ENCODE measurements at places on chromosomes 2 and 18. TPM values are rescaled to one million over a fixed set of nuclear protein-coding genes. Genes with fewer than 3 reads are reported as not detected.

CHRNA1 gene
- 2.0 TPM for polyA plus RNA-seq

PIEZO2 gene
- polyA plus RNA-seq: 0.50 TPM

GRCh38 chr18:38796762-38797161, 1231.2 kb upstream of the CELF4 start:
- H3K4me3 ChIP-seq: no peak overlapping the region
- H3K27me3 ChIP-seq: no peaks in the 10 kb centered on the region
- no peaks in the 10 kb centered on the region for H3K4me1 ChIP-seq

- no peaks in the 10 kb centered on the region for H3K27me3 ChIP-seq
- no peaks in the 10 kb centered on the region for H3K36me3 ChIP-seq
- no peak for DNase-seq
- no peak overlapping the region for H3K4me3 ChIP-seq
- no peaks in the 10 kb centered on the region for H3K4me1 ChIP-seq
- H3K27ac ChIP-seq: no peak overlapping the region
Observed at GRCh38 chr2:119385466-119385865, 18.7 kb downstream of the DBI start.

DNA sequence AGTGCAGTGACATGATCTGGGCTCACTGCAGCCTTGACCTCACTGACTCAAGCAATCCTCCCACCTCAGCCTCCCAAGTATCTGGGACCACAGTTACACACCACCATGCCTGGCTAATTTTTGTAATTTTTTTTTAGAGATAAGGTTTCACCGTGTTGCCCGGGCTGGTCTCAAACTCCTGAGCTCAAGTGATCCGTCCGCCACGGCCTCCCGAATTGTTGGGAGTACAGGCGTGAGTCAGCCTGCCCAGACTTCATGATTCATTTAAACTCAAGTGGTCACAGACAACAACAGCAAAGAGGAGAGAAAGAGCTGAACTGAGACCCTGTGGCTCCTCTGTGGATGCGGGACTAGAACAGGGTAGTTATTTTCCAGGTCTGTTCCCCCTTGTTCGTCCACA, 83.0 kb downstream of the TSHZ1 start:
- DNase-seq: no peak
- no peak overlapping the region for H3K4me3 ChIP-seq
- H3K36me3 ChIP-seq: no peaks in the 10 kb centered on the region

DNA sequence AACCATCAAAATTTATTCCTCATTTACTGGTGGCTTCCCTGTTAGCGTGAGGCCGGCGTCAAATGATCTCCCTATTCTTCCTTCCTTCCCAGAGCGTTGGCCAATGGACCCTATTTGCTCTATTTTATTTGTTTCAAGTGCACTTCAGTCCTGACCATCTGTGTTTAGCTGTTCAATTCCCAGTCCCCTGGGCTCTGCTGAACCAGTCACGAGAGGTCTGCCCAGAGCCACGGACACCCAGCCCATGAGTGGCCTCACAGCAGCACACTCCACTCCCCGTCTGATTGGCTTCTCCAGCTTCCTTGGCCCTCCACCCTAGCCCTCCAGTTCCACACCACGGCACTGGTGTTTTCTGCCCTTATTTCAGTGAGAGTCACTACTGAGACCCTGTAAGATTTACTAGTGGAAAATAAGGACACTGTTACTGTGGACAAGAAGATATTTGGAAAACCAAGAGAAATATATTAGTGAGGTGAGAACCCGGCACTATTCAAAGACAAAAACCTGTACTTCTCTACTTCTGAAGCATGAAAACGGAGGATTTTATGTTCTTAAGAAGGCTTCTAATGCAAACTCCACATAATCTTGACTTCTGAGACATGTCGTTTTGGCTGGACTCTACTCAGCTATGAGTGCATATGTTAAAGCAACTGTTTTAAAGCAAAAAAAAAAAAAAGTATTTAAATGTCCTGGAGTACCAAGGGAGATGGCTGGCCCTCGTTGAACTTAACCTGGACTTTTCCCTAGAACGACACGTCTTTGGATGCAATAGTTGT, 86.6 kb downstream of the COL6A3 start:
- no peak overlapping the region for H3K4me3 ChIP-seq
- no peaks in the 10 kb centered on the region for H3K36me3 ChIP-seq
- DNase-seq: no peak
- H3K27ac ChIP-seq: no peak overlapping the region
- no peaks in the 10 kb centered on the region for H3K4me1 ChIP-seq

- no peak overlapping the region for H3K4me3 ChIP-seq
- H3K4me1 ChIP-seq: no peaks in the 10 kb centered on the region
- no peaks in the 10 kb centered on the region for H3K27me3 ChIP-seq
Observed at GRCh38 chr2:74119339-74119738, 28.4 kb downstream of the BOLA3 start.
